Activated CD4-positive, alpha-beta T cell treated with anti-CD3 and anti-CD28 coated beads for 24 hours (primary cell): ENCODE measurements at places on chromosomes 2 and 18.

GRCh38 chr2:199467066-199467822 lies 9.5 kb upstream of the SATB2 start:
- DNase-seq, result no peak

- DNase-seq, result no peak
These were observed 336.8 kb downstream of the RBM43 start for GRCh38 chr2:150924878-150925277.

DNA sequence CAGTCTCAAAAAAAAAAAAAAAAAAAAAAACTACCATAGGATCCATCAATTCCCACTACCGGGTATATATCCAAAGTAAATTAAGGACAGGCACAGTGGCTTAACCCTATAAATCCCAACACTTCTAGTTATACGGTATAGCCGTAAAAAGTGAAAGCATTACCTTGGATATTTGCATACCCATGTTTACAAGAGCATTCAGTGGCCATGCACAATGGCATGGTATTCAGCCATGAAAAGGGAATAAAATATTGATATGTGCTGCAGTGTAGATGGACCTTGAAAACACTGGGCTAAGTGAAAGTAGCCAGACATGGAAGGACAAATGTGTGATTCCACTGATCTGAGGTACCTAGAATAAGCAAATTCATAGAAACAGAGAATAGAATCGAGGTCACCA lies 111.8 kb upstream of the CAB39 start:
- no peak for DNase-seq

GRCh38 chr2:200471324-200471848 lies 38.5 kb downstream of the KCTD18 start:
- DNase-seq, result no peak

- no peak for DNase-seq
These were observed 32.0 kb downstream of the MFSD6 start for GRCh38 chr2:190440113-190440512.

DNA sequence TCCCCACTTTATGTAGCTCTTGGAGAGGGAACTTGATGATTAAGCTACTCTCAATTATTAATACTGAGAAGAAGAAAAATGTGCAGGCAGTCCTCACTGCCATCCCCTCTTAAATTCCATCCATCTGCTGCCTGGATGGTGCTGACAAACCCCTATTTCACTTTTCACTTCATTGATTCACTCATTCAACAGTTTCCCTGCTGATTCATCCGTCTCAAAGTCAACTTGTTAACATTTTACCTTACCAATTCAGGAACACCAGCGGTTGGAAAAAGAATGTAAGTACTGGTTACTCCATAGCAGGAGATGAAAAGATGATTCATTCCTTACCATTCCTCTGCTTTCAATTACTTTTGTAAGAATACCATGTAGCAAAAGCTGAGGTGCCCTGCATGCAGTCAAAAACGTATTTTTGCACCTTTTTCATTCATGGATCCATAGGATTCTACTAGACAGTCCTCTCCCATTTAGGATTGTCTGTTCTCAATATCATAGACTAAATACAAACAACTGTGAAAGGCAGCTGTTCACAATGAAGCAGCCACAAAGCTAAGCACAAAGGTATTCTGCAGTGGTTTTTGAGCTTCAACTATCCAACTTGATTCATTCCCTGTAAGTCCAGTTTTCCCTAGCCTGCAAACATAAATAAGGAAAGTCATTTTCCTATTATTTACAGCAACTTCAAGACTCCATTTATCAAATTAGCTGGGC lies 262.0 kb downstream of the MREG start:
- no peak for DNase-seq

GRCh38 chr2:54466870-54467269 lies 10.7 kb downstream of the SPTBN1 start:
- DNase-seq, result no peak

- DNase-seq, result no peak
These were observed 9.0 kb upstream of the SLC20A1 start for GRCh38 chr2:112636605-112637288.

DNA sequence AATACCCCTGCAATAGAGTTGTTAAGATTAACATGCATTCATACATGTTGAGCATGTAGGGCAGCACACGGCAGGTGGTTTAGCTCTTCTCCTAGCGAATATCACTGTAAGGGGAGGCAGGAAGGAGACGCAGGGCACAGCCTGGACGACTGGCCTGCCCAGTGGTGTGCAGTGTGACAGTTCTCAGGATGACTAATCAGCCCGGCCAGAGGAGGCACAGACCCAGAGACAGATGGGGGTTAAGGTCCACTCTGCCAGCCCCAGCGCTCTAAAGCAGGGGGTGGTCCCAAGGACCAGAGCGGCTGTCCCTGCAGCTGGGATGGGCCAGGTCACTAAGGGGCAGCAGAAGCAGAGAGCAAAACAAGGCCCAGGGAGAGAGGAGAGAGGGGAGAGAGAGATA lies 63.7 kb downstream of the RNF152 start:
- DNase-seq, result no peak

GRCh38 chr2:72893594-72894319 lies 6.5 kb downstream of the SPR start:
- DNase-seq, result no peak

GRCh38 chr2:195352581-195352980 lies 304.4 kb upstream of the SLC39A10 start:
- no peak for DNase-seq

- DNase-seq, result no peak
These were observed 321.5 kb upstream of the FSIP2 start for GRCh38 chr2:185417111-185417510.

GRCh38 chr2:46434851-46435273 lies 44.5 kb upstream of the TMEM247 start:
- no peak for DNase-seq

- DNase-seq, result no peak
These were observed 35.4 kb upstream of the MYO3B start for GRCh38 chr2:170142502-170142901.

DNA sequence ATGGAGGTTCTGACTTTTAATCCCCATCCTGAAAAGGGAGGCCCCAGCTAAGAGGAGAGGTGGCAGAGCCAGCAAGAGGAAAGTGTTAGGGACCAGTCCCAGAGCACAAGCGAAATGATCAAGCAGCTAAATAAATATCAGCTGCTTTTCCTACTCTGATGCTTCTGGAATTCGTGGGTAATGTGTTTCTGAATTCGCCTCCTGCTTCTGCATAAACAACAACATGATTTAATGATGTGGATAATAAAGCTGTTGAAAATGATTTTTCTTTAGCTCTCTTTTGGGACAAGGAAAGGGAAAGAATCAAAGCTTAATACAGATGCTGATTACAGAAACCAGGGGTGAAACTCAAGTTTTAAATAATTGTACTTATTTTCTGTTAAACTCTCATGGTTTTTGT lies 329.7 kb downstream of the PDE11A start:
- no peak for DNase-seq

DNA sequence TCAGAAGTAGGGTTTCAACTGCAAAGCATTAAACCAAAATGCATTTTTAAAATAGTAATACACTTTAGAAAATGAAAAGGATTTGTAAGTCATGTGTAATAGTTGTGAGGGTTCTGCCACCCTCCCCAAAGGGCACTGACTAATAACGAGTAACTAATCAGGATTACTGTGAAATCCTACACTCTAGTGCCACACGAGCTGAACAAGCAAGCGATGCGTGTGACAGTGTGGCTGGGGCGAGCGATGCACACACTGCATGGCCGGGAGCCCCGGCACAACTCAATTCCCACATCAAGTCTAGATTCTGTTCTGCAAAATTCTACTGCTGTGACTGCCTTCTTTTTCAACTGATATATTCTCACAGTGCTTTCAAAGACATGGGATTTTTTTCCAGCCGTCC lies 156.4 kb downstream of the SEPTIN10 start:
- DNase-seq, result no peak

DNA sequence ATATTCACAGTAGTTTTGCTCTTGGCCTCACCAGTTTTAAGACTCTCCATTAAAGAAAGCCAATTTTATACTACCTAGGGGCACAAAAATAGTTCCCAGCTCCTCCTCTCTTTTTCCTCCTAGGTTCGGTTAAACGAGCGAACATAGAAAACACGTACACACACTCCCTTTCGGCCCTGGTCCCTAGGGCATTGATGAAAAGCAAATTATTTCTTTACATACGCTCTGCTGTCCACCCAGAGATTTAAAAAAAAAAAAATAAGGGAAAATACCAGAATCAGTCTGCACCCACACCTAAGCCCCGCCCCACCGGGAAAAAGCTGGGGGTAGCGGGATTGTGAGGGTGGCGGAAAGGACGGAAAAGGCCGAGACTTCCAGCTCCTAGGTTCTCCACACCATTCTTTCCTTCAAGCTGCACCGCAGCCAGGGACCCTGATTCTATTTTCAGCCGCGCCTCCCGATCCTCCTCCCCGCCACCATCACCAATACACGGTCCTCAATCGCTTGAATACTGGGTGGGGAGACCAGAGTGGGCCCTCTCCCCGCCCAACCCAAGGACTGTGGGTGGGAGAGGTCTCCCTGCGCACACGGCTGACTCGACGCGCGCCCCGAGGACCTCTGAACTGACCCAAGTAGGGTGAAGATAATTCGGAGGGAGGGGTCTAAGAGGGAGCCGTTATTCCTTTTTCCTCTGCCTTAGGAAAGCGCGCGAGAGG lies 769 bp downstream of the ATF2 start:
- peak; percentile 2 for DNase-seq

DNA sequence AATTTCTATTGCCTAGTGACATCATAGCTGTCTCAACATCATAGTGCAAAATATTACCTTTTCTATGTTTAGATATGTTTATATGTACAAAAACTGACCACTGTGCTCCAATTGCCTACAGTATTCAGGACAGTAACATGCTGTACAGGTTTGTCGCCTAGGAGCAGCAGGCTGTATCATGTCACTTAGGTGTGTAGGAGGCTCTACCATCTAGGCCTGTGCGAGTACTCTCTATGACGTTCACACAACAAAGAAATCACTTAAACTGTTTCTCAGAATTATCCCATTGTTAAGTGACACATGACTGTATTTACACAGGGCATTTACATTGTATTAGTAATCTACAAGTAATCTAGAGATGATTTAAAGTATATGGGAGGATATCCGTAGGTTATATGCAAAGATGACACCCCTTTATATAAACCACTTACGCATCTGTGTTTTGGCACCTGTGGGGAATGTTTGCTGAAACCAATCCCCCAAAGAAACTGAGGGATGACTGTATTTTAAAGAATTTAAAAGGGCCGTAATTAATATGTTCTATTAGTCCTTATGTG lies 24.7 kb downstream of the IL1R2 start:
- DNase-seq, result no peak

- no peak for DNase-seq
These were observed 695 bp upstream of the SCYGR2 start for GRCh38 chr2:227597998-227598397.

- DNase-seq, result no peak
These were observed 214.4 kb upstream of the LRATD1 start for GRCh38 chr2:14418115-14418514.

DNA sequence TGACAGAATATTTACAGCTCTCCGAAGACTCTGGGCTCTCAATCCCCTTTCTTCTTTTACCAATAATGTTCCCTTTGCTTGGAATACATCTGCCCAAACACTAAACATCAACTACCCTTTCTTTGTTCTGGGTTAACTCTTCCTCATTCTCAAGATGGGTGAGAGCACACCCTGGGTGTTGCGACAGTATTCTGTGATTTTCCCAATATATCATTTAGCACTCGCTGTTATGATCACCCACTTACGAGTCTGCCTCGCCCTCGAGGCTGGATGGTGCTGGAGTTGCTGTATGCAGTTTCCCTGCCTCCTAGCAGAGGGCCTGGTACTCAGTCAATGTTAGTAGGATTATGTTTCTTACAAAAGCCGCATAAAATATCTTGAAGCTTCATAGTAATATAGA lies 93.2 kb downstream of the SOCS6 start:
- DNase-seq, result no peak

DNA sequence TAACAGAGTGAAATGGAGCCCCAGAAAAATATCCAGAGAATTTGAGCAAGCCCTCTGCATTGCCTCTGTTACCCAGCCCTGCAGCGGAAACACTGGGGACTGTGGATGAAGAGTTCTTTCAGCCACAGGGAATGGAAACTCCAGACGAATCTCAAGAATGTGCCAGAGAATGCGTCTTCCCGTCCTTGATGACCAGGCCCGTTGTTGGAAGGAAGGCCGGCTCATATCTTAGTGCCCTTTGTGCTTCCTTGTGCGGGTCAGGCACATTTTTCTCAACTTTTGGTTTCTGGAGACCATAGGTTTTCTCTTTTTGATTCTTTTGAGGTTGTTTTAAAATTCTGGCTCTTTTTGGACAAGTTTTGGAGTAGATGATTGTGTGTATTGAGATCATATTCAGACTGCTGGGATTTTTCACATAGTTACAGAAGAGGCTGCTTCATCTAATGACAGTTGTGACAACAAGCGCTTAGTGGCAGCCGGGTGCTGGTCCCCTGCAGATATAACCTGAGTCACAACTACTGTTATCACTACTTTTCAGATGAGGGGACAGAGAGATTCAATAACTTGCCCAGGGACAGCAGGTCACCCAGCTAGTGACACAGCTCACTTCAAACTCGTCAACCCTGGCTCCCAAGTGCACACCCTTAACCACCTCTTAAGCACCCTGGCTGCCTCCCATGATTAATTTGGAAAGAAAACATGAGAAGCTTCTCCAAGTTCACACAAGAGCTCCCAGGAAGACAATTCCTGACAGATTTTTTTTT lies 15.7 kb downstream of the MAL start:
- DNase-seq, result no peak

DNA sequence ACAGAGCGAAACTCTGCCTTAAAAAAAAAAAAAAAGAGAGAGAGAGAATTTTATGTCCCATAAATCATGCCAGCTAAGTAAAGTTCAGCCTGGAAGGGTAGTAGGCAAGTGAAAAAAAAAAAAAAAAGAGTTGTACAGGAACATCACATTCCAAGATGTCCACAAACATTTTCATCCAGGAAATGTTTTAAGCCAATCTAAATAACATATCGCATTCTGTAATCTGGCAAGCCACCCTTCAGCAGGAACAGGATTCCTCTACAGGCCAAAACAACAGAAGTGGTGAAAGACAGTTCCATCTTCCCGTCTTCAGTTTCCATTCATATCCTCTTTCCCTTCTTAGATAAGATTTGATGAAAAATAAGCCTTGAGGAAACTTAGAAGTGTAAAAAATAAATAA lies 1108.1 kb upstream of the DDX18 start:
- DNase-seq, result no peak

- no peak for DNase-seq
These were observed 240.7 kb downstream of the SH3RF3 start for GRCh38 chr2:109369671-109370191.

DNA sequence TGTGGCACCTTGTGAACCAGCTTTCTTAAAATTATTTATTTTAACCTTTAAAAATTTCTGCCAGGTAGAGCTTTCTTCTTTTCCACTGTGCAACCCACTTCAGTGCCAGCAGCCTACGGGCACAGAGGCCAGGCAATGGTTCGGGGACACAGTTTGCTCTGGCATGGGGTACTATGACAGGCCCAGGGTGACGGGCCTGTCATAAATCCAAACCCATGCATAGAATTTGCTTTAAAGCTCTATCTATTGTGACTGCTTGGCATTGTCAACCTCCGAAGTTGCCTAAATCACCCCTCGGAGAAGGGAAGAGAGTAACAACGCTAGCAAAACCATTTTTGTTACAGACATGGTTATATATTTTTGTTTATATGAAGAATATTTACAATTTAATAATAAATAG lies 1.5 kb downstream of the ODC1 start:
- DNase-seq, result no peak

- DNase-seq, result no peak
These were observed 698.3 kb upstream of the FANCL start for GRCh38 chr2:58939388-58939787.
